ENCODE measurements at places on chromosomes 16 and 17. TPM values are rescaled to one million over a fixed set of nuclear protein-coding genes. Genes with fewer than 3 reads are reported as not detected.

DNA sequence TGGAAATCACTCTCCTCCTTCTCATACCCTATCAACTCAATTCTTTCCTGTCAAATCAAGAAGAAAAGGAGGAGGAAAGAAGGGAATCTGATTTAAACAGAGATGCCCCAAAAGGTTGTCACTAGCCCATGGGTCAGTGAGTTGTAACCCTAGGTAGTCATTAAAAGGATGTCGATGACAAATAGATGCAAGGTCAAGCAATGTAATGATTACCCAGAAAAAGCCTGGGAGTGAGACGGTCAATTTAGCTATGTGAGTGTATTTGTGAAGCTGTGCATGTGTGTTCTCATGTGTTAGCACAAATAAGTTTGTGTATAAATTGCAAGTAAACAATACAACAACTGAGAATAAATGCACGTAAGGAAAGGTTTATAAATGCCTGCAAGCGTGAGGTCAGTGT lies 190.5 kb upstream of the PMFBP1 start:
- no peak overlapping the region for H3K4me3 ChIP-seq
- no peaks in the 10 kb centered on the region for H3K4me1 ChIP-seq
- no peak for DNase-seq
- no peak overlapping the region for H3K27ac ChIP-seq

DNA sequence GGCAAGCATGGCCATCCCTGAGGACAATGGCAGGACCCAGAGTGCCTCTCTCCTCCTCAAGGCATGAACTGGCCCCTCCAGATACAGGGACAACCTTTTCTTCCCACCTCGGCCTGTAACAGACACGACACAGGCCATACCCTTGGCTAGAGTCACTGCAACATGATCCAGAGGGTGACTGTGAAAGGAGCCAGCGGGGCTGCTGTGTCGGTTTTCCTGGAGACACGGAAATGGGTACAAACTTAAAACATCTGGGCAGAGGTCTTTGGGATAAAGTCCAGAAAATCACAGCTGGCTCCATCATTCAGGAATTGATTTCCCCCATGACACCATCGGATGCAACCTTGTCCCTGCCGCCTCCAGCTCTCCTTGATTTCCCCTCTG lies 5.3 kb downstream of the CEP295NL start:
- H3K36me3 ChIP-seq = no peaks in the 10 kb centered on the region
- DNase-seq = no peak
- no peak overlapping the region for H3K4me3 ChIP-seq

DNA sequence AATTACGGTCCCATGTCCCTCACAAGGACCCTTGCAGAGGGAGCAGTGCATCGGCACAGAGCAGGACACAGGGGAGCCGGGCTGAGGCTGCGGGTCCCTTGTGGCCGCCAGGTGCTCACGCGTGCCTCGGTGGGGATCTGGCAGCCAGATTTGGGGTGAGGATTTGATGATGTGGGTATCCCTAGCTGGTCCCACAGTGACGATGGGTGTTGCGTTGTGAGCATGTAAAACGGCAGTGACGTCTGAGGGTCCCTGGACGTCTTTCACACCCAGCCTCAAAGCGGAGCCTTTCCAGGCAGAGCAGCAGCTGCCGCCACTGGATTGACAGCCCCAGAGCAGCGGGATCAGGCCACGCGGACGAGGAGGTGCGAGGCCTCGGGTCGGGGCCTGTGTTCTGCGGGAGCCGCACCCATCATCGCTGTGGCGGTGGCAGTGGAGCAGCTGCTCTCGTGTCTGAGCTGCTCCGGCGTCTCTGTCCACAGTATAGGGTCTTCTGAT lies 54.6 kb downstream of the WDR45B start:
- H3K27me3 ChIP-seq = no peaks in the 10 kb centered on the region
- no peaks in the 10 kb centered on the region for H3K36me3 ChIP-seq
- DNase-seq = no peak
- peak overlapping the region; percentile 44 for H3K4me3 ChIP-seq
- H3K27ac ChIP-seq = peak overlapping the region; percentile 91

GRCh38 chr16:496097-496886 lies 31.2 kb upstream of the CAPN15 start:
- no peak overlapping the region for H3K4me3 ChIP-seq
- no peaks in the 10 kb centered on the region for H3K36me3 ChIP-seq
- DNase-seq = no peak
- no peaks in the 10 kb centered on the region for H3K27me3 ChIP-seq
- peak overlapping the region; percentile 48 for H3K27ac ChIP-seq

DNA sequence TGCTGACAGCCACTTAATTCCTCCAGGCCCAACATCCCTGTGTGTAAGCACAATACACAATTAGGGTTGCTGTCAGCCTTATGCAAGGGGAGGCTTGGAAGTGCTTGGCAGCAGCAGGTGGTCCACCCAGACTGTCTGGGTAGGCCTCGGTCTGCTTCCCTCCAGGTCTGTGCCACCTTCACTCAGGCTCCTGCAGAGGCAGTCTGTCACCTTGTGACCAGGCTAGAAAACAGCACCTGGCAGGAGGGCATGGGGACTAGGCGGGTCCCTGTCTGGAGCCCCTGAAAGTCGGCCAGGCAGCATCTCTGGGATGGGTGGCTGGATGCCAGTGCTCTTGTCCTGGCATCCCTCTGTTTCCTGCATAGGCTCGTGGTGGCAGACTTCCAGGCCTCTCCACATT lies 578.1 kb downstream of the KCNJ18 start:
- H3K27ac ChIP-seq = no peak overlapping the region
- no peak overlapping the region for H3K4me3 ChIP-seq

GRCh38 chr17:33874617-33875060 lies 380.4 kb upstream of the CCL2 start:
- H3K27me3 ChIP-seq = peaks cover 13% of the 10 kb centered on the region
- H3K36me3 ChIP-seq = no peaks in the 10 kb centered on the region
- H3K4me1 ChIP-seq = no peaks in the 10 kb centered on the region
- no peak for DNase-seq
- H3K4me3 ChIP-seq = no peak overlapping the region

GRCh38 chr16:73703891-73704290 lies 592.7 kb upstream of the PSMD7 start:
- no peak overlapping the region for H3K27ac ChIP-seq
- no peak for DNase-seq
- H3K4me1 ChIP-seq = no peaks in the 10 kb centered on the region
- no peaks in the 10 kb centered on the region for H3K36me3 ChIP-seq

DNA sequence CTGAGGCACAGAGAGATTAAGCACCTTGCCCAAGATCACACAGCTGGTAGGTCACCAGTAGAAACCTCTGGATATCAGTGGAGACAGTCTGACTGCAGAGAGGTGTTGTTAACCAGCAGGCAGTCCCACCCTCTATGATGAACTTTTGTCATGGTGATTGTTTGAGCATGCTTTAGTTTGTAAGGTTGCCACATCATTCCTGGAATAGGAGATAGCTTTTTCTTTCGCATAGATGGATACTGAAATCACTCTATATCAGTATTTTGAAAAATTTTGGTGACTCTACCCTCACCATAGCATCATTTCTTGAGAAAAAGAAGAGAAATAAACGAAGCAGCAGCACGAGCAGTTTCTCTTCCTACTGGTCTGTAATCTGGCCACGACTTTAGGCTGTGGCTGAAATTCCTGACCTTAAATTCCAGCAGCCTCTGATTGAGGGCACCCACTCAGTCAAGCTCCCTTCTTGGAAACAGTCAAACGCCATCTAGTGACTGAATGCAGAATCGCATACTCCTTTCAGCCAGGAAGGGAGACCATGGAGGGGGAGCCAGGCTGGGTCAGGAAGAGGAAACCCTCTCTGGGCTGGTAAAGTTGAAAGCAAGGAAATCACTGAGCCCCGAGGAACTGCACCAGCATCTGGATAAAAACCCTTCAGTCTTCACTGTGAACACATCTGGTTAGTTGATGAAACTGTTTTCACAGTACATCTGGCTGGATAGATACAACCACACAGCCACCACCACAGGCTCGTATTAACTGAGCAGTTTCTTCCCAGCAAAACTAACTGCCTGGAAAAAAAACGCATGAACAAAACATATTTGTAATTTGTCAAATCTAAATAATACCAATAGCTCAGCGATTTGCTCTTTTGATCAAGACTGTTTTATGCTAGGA lies 108.5 kb upstream of the XYLT1 start:
- H3K4me3 ChIP-seq = no peak overlapping the region
- peak; percentile 50 for DNase-seq
- H3K36me3 ChIP-seq = no peaks in the 10 kb centered on the region
- no peaks in the 10 kb centered on the region for H3K27me3 ChIP-seq
- no peak overlapping the region for H3K27ac ChIP-seq

Gene G6PC1
- not detected for total RNA-seq

Gene TNP2
- total RNA-seq = not detected

Gene SLC16A5
- total RNA-seq = 14.8 TPM

Measured in naive thymus-derived CD8-positive, alpha-beta T cell (primary cell).